Stimulated activated naive CD4-positive, alpha-beta T cell treated with Interleukin-2 at 50 U/mL for 16 hours (primary cell): ENCODE measurements at places on chromosomes 12 and 14.

DNA sequence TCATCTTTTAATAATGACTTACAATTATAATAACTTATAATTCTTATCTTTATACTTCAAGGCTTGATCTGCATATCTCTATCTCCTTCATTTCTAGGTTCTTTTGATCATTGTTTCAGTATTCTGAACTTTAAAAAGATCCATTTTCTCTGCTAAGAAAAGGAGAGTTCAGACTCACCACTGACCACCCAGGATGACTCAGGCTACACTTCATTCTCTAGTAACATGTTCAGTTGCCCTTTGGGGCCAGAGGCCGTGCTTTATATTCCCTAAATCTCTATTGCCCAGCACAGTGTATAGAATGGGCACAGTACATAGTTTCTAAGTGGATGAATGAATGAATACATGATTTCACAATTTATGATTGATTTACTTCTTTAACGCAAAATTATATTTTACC is 268.7 kb downstream of the AKAP6 start:
- no peak for DNase-seq

DNA sequence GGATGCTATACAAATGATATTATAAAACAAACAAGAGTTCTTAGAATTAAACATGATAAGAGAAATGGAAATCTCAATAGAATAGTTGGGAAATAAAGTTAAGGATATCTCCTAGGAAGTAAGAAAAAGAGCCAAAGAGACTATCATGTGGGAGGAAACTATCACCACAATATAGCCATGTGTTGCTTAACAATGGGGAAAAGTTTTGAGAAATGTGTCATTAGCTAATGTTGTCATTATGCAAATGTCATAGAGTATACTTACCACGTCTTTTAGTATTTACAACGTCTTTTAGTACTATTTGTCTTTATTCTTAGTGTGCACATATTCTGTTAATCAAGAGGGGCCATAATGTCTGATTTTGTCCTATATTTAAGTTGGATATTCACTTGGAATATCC is 58.7 kb downstream of the ZNF641 start:
- DNase-seq, result no peak

DNA sequence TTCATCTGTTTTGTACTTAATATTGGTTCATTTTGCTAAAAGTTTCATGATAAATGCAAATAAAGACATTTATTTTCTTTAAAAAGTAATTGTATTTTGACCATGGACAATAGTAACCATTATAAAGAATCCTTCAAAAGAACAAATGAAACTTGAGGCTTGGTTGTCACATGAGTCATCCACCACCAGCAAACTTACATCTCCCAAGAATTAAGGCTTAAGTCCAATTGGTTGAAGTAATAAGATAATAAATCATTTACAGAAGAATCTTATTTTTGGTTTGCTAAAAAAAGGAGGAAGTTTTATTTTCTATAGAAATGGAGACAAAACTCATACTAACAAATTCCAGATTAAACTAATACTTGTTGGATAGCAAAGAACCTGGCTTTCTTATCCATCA is 84.8 kb upstream of the KITLG start:
- DNase-seq, result no peak

GRCh38 chr12:75978677-75979076 is 52.9 kb downstream of the PHLDA1 start:
- no peak for DNase-seq

- DNase-seq, result no peak
Observed at GRCh38 chr12:92080911-92081285, 64.7 kb downstream of the BTG1 start.

DNA sequence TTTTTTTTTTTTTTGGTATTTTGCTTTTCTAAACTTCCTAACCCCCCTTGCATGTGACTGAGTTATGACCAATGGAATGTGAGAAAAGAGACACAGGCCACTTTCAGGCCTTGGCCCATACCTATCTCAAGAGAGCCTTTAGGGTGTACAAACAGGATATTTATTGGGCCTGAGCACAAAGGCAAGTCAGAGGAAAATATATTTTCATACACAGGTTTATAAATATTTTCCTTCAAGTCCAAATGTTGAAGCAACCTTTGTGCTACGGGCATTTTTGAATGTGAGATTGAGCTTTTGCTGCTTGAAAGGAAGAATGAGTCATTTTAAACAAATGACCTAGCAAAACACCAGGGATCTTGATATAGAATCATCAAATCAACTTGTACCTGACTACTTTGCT is 228.6 kb upstream of the E2F7 start:
- no peak for DNase-seq

DNA sequence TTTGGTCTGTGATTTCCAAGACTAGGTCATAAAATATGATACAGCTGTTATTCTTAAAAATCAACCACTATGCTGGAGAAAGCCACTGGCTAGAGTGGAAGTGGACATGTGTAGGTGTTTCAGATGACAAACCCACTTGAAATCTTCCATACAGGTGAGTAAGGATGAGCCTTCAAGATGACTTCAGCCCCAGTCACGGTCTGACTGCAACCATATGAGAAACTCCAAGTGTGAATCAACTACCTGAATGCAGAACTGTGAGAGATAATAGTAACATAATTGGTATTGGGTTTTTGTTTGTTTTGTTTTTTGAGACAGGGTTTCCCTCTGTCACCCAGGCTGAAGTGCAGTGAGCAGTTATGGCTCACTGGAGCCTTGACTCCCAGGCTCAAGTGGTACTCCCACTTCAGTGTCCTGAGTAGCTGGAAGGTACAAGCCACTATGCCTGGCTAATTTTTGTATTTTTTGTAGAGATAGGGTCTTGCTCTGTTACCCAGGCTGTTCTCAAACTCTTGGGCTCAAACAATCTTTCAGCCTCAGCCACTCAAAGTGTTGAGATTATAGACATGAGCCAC is 273.3 kb upstream of the LRIG3 start:
- DNase-seq, result no peak

GRCh38 chr12:22684140-22685118 is 59.5 kb downstream of the ETNK1 start:
- no peak for DNase-seq

DNA sequence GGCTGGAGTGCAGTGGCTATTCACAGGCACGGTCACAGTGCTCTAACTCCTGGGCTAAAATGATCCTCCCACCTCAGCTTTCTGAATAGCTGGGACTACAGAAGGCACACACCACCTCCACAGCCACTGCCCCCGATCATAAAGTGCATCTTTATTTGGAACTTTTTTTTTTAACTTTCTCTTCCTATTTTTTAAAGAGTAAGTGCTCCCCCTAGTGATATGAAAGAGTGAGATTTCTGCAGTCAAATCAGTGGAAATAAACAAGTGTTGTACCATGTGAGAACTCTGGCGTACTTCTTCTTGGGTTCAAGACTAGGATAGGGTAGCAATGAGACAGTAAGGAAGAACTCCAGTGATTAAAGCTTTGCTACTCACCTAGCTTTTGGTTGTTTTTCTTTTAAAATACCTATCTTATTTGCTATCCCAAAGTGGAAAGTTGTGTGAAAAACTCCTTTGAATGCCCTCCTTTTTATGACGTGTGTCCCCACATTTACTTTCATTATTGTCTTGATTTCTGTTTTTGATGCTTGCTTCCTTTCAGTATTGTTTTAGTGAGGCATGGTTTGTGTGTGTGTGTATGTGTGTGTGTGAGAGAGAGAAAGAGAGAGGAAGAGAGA is 6.6 kb downstream of the PPP4R4 start:
- no peak for DNase-seq

DNA sequence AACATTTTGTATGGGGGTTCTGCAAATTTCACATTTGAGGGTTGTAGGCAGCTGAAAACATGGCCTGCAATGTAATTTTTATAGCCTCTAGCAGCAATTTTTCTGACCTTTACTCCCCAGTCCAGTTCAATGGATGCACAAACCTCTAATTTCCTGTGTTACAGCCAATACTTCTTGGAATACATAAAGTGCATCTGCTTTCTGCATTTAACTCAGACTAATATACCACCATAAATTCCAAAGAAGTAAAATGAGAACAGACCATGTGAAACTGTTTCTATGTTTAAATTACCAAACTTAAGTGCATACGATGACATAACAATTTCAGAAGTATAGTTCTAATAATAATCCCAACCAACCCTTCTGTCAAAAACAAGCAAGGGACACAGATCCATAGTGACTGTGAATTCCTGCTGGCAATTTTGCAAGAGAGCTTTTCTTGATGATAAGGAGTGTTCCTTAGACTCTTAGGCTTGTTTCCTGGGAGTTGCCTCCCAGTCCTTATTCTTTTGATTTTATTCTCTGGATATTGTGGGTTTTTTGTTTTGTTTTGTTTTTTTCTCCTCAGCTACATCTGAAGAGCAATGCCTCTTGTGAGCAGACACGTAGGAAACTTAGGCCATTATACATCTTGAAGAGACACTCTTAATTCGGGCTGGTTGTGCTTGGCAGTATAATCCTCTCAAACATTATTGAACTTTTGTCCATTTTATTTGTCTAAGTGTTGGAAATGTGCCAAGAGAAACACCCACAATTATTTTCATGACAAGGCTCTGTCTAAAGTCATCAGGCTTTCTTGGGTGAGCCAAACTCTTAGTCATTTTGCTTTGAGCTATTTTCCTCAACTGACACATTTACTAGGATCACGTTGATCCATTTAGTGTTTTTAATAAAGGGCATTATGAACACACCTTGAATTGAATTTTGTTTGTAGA is 51.3 kb upstream of the RERGL start:
- no peak for DNase-seq

DNA sequence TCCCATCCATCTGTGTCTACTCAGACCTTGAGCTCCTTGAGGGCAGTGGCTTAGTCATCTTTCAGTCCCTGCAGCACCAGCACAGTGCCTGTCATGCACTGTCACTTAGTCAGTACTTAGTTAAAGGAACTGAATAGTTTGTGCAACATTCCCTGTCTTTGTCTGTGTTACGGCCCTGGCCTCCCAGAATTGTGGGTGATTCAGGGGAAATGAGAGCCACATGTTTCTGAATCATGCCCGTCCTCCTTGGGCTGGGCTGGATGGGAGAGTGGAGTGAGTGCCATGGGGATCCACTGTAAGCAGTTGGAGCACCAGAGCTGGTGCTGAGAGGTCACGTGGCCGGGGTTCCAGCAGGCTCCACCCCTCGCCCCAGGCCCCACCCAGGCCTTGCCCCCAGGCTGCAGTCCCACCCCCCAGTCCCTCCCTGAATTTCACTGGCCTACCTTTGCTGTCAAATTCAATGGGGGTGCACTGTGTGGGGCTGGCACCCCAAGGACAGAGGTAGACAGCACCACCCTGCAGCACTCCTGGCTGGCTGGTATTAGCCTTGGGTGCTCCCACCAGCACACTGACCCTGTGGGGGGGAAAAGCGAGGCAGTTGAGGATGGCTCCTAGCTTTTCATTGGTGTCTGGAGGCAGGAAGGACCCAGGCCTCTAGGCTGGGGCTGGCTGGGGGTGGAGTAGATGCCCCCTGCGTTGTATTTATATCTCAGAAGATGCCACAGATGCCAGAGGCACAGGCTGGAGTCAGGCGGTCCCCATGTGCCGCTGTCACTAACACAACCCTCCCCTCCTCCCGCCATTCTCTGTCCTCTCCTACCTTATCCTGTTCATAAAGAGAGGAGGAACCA is 7.5 kb downstream of the ITGA5 start:
- DNase-seq, result peak; percentile 53

DNA sequence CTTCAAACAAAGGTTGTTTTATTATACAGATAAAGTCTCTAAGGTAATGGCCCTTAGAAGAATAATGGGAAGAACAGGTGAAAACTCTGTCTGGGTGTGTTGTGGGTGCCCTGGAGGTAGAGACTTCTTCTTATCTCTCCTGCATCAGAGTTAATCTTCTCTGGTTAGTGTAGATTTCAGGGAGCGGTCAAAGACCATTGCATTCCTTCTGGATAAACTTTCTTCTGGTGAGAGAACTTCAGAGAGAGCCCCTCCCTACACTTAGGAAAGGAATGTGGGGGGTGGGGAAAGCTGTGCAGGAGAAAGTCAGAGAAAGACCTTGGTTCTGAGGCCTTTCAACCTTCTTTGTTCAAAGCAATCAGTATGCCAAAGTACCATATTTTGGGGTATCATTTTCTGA is 658.5 kb downstream of the DIO2 start:
- no peak for DNase-seq

DNA sequence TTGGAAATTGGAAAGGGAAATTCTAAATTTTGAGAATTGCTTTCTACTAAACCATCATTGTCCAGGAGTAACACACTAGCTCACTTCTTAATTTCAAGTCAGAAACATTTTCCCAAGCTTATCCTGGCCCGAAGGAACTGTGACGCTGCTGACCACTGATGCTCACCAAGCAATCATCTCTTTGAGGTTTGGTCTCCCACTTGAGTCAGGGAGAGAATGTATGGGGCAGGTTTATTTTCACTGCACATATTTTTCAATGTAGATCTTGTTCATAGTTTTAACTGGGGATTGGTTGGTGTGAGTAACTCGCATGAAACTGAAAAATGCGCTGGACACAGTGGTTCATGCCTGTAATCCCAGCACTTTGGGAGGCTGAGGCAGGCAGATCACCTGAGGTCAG is 12.9 kb upstream of the RNASE10 start:
- DNase-seq, result no peak

GRCh38 chr14:58354808-58355207 is 40.9 kb upstream of the TOMM20L start:
- DNase-seq, result no peak

DNA sequence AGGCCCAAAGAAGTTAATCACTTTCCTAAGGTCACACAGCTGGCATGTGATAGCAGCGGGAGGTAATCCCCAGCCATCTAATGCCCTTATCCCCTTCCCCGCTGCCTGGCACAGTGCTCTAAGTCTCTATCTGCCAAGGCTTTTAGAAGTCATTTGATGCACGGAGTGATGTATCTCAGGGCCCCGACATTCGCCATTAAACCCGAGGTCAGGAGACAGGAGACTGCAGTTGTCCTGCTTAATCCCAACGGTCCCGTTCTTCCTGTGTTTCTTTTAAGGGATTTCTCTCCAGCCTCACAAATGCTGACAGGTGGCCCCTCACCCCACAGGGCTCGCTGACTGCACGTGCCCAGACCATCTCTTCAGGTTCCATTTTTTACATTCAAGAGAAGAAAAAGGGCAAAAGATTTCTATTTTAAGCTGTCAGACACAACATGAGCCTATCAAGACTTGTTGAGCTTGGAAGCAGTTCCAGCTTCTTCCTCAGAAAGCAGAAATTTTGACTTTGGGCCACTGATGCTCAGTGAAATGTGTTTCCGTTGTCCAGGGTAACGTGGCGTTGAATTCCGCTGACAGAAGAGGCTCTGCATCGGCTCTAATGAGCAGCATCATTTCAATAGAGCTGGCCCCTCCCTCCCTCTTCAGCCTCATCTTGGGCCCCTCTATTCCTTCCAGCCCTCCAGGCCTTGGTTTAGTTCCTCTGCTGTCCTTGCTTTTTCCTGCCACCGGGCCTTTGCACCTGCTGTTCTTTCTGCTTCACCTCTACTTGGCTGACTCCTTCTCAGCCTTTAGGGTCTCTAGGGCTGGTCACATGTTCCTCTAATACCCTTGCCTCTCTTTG is 171.5 kb downstream of the CHST11 start:
- no peak for DNase-seq

GRCh38 chr12:52275686-52276085 is 1.2 kb downstream of the KRT86 start:
- DNase-seq, result no peak

- DNase-seq, result no peak
Observed at GRCh38 chr12:124286414-124286813, 8.5 kb upstream of the RFLNA start.

- no peak for DNase-seq
Observed at GRCh38 chr12:3529281-3529680, 38.3 kb downstream of the PRMT8 start.

GRCh38 chr14:101191101-101191720 is 287.7 kb upstream of the RTL1 start:
- no peak for DNase-seq

- DNase-seq, result no peak
Observed at GRCh38 chr14:59318908-59319307, 130.4 kb downstream of the DAAM1 start.
